ENCODE measurements at places on chromosomes 12 and 14. TPM values are rescaled to one million over a fixed set of nuclear protein-coding genes. Genes with fewer than 3 reads are reported as not detected.

DNA sequence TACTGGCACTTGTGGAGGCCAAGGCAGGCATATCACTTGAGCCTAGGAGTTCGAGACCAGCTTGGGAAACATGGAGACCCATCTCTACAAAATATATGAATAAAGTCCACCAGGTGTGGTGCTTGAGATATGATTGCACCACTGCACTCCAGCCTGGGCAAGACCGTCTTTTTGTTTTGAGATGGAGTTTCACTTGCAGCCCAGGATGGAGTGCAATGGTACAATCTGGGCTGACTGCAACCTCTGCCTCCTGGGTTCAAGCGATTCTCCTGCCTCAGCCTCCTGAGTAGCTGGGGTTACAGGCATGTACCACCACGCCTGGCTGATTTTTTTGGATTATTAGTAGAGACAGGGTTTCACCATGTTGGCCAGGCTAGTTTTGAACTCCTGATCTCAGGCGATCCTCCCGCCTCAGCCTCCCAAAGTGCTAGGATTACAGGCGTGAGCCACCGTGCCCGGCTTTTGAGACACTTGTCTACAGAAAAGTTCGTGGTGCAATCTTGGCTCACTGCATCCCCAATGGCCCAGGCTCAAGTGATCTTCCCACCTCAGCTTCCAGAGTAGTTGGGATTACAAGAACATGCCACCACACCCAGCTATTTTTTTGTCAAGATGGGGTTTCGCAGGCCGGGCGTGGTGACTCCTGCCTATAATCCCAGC is 16.3 kb upstream of the ATP5F1B start:
- DNase-seq, result no peak

The CFAP251 gene
- 0.91 TPM for total RNA-seq

The OAS1 gene
- 16.2 TPM for total RNA-seq

GRCh38 chr12:76080017-76080728 is 4.3 kb downstream of the NAP1L1 start:
- DNase-seq, result no peak

The KRT83 gene
- not detected for total RNA-seq

DNA sequence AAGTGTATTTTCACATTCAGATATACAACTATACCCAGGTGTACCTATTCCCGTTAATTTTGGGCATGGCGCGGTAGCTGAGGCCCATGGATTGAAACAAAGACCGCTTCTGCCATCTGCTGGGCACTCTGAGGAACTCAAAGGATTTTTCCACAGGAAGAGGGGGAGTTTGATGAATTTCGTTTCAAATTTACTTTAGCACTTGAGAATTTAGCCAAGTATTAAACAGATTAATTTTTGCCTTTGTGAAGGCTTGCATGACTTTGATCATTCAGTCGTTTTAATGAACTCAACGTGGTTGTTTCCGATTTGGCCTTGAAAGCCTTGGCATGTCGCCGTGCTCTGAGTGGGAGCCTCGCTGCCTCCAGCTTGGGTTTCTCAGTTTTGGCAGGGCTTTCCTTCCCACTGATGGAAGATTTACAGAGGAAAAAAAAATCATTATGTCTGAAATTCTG is 153.2 kb upstream of the DDHD1 start:
- DNase-seq, result peak; percentile 62

The PPP1R1A gene
- total RNA-seq, result 143 TPM

- no peak for DNase-seq
Measured at GRCh38 chr14:70718383-70719118, 76.8 kb downstream of the TTC9 start.

DNA sequence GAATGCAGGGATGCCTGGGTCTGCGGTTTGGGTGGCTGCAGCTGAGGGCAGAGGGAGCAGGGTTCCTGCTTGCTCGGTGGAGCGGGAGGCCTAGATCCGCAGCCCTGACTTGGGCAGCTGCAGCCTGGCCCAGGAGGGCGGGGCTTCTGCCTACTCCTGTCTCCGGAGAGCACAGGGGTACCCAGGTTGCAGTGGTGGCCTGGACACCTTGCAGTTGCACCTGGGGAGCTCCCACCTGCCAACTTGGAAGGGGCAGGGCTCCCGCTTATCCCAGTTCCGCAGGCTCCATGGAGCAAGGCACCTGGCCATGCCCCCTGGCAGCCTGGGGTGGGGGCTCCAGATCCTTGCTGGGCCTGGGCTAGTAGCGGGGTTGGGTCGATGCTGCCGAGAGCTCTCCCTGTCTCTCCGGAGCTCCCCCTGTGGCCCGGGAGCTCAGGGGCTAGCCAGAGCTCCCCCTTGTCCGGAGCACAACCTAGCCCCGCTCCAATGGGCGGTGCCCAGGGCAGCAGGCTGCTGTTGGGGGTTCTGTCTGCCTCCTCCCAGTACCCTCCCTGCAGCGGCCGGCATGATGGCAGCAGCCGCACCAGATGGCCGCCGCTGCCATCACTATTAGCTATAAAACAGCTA is 136.4 kb downstream of the PTPRR start:
- no peak for DNase-seq

DNA sequence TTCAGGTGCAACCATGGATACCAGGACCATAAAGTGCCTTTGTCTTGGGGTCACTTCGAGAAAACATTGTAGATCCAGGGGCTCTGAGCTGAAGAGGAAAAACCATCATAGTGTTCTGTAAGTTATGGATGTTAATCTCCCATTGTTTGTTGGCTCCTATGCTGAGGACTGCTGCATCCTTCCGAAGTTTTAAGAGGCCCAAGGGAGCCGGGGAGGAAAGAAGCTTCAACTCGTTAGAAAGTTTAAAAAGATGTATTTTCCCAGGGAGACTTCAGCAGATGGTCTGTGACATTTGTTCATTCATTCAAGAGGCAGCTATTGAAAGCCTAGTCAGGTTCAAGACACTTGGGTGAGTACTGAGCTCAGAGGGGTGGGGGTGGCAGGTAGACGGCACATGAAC is 378.8 kb upstream of the TBX3 start:
- no peak for DNase-seq

The RGS6 gene
- total RNA-seq, result 51.4 TPM

GRCh38 chr12:10612984-10613348 is 443 bp downstream of the MAGOHB start:
- DNase-seq, result no peak

The RIN3 gene
- 14.2 TPM for total RNA-seq

DNA sequence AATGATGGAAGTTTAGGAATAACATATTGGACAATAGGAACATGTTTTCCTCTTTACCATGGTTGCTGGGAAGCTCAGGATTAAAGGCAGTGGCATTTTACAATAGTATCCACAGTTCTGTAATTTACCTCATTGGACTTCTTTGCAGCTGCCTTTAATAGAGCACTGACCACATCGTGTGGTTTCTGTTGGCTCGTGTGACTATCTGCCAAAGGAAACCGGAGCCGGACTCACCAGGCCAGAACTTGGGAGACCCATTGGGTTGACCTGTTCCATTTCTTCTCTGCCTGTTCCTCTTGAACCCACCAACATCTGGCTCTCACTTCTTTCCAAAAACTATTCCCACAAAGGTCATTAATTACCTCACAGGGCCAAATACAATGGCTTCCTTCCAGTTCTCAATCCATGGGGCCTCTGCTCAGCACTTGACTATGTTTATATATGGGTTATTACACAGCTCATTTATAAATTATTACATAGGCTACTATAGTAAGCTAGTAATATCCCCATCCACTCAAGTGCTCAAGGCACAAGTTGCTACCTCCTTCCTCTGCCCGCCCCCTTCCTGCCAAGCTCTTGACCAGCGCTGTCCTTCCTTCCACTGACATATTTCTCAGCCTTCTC is 121.5 kb upstream of the VASH1 start:
- DNase-seq, result no peak

GRCh38 chr12:5718680-5719079 is 226.4 kb downstream of the ANO2 start:
- DNase-seq, result peak; percentile 77

The PPP2R5C gene
- 158 TPM for total RNA-seq

GRCh38 chr12:85367936-85368335 is 87.9 kb downstream of the ALX1 start:
- DNase-seq, result no peak

The ZBTB42 gene
- 6.4 TPM for total RNA-seq

DNA sequence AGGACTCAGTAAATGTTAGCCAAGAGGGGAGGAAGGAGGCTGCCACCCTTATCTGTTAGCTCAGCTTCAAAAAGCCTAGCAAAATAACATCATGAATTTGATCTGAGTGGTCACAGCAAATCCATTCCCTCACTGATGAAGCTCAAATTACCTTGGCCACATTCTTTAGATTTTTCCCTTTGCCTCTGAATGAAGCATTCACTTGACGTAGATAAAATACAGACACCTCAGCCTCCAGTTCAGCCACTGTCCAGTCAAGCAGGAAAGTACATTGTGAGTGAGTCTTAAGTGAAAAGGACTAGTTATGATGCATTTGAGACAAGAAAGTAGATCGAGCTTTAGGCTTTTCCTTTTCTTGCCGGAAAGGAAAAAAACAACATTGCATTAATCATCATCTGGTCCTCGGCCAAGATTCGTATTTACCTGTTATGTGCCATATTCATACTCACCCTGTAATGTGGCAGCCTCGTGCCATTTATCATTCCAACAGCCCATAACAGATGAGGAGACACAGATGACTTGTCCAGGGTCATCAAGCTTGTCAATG is 146.5 kb downstream of the ETV6 start:
- DNase-seq, result no peak

DNA sequence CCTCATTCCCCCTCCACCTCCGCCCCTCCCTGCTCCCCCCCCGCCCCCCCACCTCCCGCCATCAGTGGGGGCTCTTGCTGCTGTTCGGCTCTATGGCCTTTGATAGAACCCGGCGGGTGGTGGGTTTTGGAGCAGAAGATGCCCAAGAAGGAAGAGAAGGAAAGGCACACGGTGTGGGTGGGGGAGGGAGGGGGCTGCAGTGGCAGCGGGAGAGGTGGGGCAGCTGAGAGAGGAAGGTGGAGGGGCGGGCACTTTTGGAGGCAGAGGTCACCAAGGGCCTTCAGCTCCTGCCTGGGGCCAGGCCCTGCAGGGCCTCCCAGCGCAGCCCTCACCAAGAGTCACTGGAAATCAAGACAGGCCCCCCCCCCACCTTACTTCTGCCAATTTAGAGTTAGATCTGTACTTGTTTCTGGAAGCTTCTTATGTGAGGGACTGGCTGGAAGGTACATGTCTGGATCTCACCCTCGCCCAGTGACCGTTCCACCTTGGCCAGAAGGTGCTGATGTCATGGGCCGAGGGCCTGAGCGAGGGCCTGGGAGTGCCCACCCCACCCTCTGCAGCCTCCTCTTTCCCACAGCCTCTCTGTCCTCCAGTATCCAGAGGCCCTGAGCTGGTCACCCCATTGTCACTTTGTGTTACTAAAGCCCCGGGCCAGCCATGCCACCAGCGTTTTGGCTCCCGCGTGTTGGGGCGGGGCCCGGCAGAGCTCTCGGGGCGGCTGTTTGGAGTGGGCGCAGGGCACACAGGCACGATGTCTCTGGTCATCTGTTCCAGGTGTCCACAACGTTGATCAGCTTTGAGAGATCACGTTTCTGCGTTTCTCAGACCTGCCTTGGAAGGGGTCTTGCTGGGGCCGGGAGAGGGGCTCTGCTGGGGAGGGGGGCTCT is 153.9 kb downstream of the KIF26A start:
- DNase-seq, result peak; percentile 23

DNA sequence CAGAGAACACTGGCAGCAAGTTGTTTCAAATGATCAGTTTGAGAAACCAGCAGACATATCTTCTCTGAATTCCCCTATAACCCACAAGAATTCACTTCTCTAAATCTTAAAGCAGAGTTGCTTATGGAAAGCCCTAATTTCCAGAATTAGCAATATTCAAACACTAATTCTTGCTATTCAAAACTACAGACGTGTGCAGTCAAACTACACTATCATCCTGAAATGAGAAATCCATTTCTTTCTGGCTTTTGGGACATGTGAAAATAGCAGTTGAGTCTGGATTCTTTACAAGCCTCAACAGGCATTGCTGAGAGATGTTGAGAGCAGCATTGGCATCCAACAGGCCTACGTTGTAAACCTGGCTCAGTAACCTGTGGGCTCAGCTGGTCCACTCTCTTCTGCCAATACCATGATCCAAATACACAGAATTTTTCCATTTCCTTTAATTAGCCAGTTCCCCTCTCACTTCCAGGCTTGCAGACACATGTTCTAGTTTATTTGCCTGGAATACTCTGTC is 74.6 kb upstream of the TMTC1 start:
- DNase-seq, result no peak
